ENCODE measurements at places on chromosomes 12 and 14.

GRCh38 chr12:94012590-94012989 is 135.8 kb upstream of the PLXNC1 start:
- DNase-seq: no peak

DNA sequence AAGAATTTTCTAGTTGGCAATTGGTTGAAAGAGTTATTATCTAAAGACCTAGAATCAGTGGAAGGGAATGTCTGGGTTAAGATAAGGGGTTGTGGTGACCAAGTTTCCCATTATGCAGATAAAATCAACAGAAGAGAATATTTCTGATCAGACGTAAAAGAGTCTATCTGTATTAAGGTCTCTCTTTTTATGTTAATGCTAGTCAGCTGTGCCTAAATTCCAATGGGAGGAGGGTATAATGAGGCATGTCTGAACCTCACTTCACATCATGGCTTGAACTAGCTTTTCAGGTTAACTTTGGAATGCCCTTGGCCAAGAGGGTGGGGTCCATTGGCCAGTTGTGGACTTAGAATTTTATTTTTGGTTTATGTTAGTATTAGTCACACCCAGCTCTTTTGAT is 34.3 kb upstream of the CHST11 start:
- DNase-seq: no peak

GRCh38 chr14:81289516-81289915 is 68.8 kb upstream of the GTF2A1 start:
- no peak for DNase-seq

GRCh38 chr12:70936203-70936813 is 15.8 kb upstream of the PTPRR start:
- no peak for DNase-seq

- DNase-seq: no peak
These were observed 499.0 kb downstream of the GALC start for GRCh38 chr14:87494010-87494409.

DNA sequence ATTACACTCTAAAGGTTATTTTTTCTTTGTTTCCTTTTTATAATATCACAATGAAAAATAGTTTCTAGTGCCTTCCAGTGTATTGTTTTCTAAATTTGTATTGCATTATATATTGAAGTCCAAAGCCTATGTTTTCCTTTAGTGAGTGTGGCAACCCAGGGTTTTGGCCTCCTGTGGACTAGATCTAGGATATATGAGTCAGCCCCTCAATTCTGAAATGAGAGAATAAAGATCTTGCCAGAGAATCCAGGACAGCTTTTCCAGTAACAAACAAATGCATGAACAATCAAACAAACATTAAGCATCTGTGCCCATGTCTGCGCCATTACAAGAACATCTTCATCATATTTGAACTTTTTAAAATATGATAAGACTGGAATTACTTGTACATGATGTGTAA is 70.7 kb upstream of the SSTR1 start:
- DNase-seq: peak; percentile 24

DNA sequence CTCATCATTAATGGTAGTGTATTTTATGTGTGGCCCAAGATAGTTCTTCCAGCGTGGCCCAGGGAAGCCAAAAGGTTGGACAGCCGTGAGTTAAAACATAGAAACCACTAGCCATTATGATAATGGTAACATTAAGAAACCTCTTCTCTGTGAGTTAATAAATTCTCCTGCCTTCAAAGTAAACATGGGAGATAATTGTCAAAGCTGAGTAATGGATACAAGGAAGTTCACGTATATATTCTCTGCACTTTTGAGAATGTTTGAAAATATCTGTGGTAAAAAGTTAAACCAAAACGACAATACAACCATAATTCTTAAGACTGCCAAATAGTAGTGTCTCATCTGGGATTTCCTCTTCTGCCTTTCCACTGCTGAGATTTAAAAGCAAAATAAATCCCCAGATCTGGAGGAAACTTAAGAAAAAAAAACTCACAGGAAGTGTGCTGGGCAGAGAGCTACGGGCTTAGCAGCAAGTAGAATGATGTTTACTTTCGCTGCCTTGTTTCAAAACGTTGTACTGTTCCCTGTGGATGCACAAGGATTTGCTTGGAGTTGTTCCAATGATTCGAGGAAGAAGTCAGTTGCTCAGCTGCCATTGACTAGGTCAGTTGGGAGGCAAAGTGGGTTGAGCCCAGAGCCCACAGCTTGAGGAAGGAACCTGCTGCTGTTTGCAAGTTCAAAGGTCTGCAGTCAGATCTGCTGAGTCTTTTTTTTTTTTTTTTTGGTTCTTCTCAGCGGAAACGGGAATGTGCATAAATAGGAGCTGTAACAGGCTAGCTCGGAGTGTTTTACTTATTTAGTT is 1.7 kb downstream of the TPCN1 start:
- DNase-seq: peak; percentile 96

- DNase-seq: no peak
These were observed 10.3 kb downstream of the TNS2 start for GRCh38 chr12:53060064-53060720.

GRCh38 chr14:75821831-75822521 is 159.8 kb downstream of the TGFB3 start:
- DNase-seq: no peak

- DNase-seq: no peak
These were observed 628 bp downstream of the VRTN start for GRCh38 chr14:74348735-74349463.

- DNase-seq: peak; percentile 53
These were observed 61.4 kb upstream of the MANSC4 start for GRCh38 chr12:27841392-27841882.

DNA sequence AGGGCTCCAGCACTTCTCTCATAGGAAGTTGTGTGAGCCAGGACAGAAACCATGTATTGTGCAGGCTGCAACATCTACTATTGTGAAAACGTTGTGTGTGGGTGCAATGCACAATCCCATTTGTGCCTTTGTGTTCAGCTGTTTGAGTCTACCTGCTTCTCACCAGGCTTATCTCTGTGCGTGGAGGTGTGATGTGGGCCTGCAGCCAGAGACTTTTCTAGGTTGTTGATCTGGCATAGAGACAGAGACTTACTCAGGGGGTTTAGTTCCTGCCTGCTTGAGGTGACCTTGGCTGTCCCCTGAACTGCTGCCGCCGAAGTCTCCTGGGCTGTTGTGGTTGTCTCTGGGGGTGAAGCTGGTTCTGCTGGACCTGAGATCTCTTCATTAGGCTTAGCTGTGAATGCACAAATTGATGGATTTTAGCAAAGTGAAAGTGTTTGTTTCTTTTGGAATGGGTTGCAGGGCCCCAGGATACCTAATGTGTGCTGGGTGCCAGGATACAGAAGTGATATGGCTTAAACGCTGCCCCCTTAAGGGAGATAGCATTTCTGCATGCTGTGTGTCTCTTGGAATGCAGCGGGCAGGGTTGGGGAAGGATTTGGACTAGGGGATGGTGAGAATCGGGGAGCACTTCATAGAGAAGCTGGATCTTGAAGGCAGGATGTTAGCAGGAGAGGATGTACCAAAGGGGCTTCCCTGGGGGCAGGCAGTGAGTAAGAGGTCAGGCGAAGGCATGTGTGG is 2.5 kb downstream of the LACRT start:
- no peak for DNase-seq

GRCh38 chr12:13425766-13426165 is 229.2 kb downstream of the EMP1 start:
- DNase-seq: no peak

GRCh38 chr12:22684140-22685118 is 59.5 kb downstream of the ETNK1 start:
- no peak for DNase-seq

DNA sequence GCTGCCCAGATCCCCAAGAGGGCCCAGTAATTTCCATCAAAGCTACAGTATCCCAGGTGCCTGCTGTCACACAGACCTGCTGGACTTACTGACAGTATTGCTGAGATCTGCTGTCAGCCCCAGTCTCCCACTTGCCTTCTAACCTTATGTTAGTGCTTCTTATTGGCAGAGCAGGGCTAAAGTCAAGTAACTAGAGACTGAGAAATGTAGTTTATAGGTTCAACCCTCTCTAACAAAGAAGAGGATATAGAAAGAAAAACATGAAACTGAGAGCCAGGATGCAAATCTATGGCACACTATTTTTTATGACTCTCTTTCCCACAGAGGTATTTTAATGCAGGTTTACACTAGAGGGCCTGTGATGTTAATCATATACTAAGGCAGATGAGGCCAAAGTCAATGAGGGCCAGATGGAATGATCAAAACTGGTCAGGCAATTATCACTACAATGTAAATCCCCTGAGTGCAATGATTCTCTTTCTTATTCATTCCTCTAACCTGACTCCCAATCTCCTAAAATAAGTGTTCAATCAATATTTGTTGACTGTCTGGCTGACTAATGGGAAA is 781.9 kb downstream of the VRK1 start:
- no peak for DNase-seq

- DNase-seq: no peak
These were observed 299.3 kb upstream of the STXBP6 start for GRCh38 chr14:25349269-25349668.

DNA sequence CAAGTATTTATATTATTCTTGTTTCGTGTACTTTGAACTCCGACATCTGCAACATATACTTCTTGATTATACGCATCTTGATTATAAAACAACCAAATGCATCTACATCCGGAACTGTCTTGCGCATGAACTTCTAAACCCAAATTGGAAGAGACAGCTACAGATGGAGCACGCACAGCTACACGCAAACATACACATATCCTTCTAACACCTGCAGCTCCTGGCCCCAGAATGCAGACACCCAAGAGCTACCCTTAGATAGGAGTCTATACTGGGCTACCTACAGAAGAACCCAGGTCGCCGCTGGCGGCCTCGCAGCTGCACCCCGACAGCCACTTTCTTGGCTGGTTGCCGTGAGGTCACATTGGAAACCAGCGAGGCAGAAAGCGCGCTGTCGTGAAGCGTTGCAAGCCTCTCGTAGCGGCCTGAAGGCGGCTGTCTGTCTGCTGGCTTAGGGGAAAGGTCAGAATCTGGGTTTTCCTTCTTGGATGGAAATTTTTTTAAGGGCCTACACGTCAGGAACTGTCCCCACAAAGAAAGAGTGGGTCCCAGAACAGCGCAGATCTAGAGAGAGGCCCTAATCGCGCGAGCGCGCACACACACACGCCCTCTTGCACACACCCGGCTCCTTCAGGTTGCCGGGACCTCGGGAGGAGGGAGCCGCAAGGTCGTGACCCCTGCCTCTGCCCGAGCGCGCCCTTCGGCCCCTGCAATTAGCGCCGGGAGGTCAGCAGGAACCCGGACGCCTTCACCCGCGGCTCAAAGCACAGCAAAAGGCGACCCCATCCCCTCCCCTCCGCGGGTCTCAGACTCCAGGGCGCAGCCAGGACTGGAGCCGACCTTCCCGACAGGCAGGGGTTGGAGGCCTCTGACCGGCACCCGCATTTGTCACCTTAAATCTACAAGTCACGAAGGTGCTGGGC is 17.0 kb downstream of the TBX3 start:
- no peak for DNase-seq

DNA sequence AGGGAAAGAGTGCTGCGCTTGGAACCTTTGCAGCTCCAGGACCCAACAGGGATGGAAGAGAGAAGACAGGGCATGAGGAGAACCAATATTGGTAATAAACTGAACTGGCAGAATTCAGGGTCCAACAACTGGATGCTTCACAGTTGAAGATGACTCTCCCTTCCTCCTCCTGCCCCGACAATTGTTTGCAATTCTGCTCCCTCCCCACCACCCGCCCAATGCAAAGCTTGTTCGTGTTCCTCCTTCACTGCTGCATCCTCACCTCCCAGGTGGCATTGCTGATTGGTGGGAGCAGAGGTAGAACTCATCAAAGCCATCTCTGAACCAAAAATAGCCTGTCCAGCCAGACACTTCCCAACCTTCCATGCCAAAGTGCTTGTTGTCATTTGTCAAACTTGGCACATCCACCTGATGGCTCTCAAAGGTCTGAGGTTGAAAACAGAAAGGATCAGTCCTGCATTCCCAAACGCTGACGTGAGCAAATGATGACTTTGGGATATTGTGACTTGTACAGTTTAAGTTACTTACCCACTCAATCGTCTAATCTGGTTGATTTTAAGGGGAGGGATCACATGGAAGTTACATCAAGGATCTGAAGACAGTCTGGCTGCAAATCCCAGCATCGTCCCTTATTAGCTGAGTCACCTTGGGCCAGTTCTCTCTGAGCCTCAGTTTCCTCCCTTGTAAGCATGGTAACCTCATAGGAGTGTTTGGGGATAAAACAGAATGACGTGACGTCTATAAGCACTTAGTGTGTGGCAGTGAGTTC is 242.6 kb upstream of the CRY1 start:
- no peak for DNase-seq

DNA sequence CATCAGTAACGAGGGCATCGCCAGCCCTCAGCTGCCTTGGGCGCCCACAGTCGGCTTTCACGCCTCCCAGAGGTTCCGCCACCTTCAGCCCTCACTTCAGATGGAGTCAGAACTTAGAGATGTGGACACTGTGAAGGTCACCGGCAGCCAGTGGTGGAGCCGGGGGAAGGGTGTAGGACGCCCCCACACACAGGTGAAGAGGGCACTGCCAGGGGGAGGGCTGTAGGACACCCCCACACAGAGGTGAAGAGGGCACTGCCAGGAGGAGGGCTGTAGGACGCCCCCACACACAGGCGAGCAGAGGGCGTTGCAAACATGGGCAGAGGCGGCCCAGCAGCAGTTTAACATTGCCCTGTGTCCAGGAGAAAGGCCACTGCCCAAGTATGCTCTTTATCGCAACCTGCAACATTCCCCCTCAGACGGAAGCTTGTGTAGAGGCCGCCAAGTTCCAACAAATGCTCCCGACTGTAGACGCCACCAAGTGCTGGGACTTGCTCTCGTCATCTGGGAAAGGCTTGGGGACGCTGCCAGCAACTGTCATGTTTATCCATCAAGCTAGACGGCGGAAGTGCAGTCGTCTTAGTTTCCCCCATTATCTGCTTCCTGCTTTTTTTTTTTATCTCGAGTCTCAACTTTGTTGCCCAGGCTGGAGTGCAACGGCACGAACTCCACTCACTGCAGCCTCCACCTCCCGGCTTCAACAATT is 4.9 kb upstream of the ANKLE2 start:
- no peak for DNase-seq

- DNase-seq: no peak
These were observed 21.1 kb upstream of the PGF start for GRCh38 chr14:74976264-74977113.

DNA sequence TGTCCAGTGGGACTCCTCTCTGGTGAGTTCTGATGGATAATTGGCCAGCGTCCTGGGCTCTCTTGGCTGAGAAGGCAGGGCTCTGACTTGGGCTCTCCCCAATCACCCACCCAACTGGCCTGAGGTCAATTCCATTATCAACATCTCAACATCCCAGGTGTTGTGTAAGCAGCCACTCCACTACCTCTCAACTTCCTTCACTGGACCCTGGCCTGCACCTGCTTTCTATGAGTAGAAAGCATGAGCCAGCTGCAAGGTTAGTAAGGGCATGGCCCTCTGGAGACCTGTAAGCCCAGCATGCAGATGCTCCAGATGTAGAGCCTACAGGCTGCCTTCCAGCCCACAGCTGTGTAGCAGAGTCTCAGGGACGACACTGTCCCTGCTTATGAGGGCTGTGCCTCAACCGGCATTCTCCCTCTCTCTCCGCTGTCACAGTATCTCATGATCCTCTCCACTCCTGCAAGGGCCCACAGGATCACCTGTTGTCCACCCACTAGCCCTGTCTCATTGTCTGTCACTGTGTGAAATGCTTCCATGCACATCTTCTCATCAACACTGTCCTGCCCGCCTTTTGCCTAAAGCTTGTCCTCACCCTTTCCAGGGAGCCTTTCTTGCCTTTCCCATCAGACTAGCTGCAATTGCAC is 5.4 kb upstream of the KRT81 start:
- DNase-seq: no peak

Measured in smooth muscle cell of the brain vasculature (primary cell).